ENCODE measurements at places on chromosomes 7 and 10.

DNA sequence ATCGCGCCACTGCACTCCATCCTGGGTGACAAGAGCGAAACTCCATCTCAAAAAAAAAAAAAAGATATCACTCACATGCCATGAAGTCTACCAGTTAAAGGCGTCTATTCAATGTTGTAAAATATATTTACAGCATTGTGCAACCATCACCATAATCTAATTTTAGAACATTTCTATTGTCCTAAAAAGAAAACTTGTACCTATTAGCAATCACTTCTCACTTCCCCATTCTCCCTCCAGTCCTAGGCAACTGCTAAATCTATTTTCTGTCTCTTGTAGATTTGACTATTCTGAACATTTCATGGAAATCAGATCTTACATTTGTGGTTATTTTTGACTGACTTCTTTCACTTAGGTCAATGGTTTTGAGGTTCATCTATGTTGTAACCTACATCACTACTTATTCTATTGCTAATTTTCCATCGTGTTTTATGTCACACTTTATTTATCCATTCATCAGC lies 25.2 kb upstream of the OTUD1 start:
- DNase-seq: no peak

DNA sequence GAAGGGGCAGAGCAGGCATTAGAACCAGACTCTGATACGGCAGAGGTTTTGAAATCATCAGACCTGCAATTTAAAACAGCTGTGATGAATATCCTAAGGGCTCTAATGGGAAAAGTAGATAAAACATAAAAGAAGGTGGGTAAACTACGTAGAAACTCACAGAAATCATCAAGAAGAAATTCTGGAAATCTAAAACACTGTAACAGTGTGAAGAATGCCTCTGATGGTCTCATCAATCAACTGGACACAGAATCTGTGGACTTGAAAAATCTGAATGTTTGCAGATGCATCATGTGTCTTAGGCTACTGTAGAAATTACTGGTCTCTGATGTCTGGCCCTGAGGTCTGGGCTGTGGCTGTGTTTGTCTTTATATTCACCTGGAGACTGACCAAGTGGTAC lies 173.0 kb upstream of the NPS start:
- DNase-seq: no peak

GRCh38 chr10:87960230-87960629 lies 96.8 kb downstream of the PTEN start:
- DNase-seq: no peak

GRCh38 chr10:122555442-122555841 lies 5.1 kb upstream of the DMBT1 start:
- no peak for DNase-seq

GRCh38 chr10:44030132-44030531 lies 354.8 kb downstream of the CXCL12 start:
- no peak for DNase-seq

DNA sequence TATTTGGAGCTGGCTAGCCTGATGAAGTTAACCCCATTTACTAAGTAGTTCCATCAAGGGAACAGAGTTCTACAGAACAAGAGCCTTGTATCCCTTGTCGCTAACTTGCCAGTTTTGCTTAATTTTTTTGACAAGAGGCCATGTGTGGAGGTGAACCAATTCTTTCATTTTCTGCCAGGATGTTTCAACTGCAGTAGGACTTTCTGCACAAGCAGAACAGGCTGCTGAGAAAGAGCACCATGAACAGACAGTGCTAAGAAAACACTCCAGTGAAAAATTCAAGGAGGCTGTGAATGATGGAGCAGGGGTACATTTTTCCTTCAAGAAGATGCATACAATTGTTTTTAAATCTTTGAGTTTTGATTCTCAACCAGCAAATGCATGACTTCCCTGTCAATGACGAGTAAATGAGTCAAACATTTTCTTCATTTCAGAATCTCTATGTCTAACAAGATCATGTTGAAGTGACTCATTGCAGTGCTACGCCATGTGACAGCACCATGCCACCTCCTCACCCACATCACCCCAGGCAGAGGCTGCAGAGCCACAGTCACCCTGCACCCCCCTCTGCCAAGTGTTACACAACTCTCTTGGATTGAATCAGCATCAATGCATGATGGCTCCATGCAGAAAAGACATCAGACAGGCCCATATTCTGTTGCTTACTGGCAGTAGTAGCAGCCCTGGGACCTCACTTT lies 193.1 kb downstream of the COBL start:
- no peak for DNase-seq

DNA sequence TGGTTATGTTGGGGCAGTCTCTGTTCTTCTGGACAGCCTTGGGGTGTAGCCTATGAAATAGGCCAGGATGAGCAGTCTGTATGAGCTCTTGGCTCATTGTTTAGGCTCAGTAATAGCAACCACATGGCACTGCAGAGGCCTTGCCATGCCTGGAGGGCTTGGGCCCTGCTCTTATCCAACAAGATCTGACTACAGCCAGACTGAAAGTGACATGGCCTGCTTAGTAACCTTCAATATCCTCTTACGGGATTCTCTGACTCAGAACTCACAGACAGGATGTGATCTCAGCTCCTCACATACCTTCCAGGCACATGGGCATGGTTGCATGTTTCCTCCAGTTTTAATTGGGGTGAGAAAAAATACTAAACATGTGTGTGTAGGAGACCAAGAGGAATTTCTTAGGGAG lies 289.3 kb downstream of the PTEN start:
- DNase-seq: no peak

- no peak for DNase-seq
Measured at GRCh38 chr10:130160775-130161174, 24.6 kb downstream of the GLRX3 start.

DNA sequence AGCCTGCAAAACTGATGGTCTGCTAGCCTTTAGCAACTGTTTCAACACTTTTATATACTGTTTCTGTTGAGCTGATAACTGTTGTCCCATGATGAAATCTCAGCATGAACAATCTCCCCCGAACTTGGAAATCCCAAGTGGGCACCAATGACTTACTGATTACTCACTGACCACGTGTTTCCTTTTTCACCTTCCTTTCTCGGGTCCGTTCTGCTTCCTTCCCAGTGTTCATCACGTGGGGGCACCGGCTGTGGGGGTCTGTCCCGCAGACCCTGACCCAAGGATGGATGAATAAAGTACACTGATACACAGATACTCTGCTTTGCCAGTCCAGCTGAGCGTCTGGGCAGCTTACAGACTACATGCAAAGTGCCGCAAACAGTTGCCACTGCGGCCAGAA lies 39.0 kb upstream of the RASGEF1A start:
- no peak for DNase-seq

DNA sequence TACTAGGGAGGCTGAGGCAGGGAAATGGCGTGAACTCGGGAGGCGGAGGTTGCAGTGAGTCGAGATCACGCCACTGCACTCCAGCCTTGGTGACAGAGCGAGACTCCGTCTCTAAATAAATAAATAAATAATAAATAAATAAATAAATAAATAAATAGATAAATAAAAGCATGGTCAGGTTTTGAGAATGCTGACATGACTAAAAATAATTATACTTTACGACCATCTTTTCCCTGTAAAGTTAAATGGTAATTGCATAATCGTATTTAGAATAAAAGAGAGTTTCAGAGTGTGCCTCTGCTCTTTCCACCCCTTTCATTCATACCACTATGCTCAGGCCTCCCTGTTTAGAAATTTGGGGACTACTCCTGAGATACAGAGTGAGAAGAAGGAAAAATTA lies 326.5 kb downstream of the CNTNAP2 start:
- no peak for DNase-seq

DNA sequence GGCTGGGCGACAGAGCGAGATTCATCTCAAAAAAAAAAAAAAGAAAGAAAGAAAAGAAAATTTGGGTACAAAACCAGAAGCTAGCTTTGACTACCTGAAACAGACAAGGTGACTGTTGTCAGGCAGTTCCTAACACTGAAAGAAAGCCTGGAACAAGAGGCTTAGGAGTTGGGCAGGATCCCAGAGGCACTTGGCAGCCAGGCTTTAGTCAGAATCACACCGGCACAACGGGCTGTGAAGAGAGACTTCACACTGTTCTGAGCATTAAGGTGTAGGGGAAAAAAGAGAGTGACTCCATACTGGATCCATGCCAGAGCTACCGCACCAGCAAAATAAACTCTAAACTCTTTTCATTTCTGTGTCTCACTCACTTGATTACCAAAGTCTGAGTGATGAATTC lies 130.8 kb downstream of the ZNF467 start:
- DNase-seq: no peak

DNA sequence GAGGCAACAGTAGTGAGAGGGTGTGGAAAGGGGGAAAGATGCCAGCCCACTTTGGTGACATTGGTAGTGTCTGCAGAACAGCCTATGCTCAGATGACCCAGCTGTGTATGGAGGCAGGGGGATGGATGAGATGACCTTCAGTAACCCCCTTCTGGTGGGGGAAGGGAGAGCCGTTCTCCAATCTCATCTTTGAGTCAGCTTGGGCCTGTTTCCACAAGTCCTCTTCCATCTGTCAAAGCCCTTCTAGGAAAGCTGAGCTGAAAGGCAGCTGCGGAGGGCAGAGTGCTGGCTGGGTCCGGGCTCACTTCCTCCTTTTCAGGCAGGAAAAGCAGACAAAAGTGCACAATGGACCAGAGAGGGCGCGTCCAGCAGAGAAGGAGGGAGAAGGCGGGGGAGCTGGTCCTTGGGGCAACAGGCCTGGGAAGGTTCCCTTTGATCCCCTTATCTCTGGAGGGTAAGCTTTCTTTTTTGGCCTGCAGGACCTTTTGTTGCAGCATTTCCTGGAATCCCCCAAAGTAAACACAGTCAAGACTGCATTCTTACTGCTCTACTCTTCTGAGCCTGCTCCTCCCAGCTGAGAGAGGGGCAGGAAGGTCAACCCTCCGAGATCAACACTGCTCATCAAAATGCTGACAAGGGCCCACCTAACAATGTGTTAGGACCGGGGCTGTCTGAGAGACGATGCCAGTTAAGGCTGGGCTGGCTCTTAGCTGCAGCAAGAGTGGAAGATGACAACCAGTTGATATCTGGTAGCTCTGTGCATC lies 1.2 kb upstream of the LRMDA start:
- DNase-seq: peak; percentile 43

- DNase-seq: no peak
Measured at GRCh38 chr7:151540146-151540545, 20.5 kb upstream of the RHEB start.

GRCh38 chr7:39623732-39624441 lies 515 bp downstream of the RALA start:
- no peak for DNase-seq

Data from NT2/D1 (cell line).